Activated gamma-delta T cell treated with anti-CD3 and anti-CD28 coated beads, Interleukin-2, amount 50 U/mL, for 16 hours (primary cell): ENCODE measurements at places on chromosomes 1 and 21.

DNA sequence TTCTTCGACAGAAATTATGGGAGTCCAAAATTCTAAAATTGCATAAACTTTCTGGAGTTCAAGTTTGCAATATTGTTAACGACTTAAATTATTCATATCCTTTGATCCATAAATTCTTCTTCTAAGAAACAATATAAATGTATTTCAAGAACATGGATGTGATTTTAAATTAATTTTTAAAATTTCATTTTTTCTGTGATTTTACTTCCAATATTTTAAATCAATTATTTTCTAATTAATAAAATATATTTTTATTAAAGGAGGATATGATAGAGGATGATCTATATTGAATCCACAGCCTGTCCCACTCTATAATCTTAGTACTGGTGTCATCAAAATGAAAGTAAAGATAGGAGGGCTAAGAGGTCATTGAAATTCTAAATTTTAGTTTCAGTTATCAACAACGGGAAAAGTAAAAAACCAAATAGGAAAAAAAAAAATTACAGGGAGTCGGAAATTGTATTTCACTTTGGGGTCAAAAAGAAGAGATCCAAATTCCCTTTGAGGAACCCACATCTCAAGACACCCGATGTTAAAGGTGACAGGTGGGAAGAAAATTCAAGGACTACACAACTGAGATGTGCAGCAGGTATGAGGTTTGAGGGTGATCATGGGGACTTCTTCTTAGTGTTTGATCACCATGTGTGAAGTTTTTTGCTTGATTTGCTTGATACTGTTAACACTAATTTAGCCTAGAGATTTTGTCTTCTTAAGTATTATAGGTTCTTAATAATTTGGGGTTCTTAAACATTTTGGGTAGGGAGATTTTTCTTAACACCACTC lies 154.8 kb upstream of the RGS18 start:
- DNase-seq, result no peak

GRCh38 chr1:46247436-46248121 lies at the start of gene RAD54L:
Gene RAD54L, plus strand, starts transcription at chr1:46247763. Its CDS starts 643 bp downstream, at chr1:46248406.
- DNase-seq, result peak; percentile 93

DNA sequence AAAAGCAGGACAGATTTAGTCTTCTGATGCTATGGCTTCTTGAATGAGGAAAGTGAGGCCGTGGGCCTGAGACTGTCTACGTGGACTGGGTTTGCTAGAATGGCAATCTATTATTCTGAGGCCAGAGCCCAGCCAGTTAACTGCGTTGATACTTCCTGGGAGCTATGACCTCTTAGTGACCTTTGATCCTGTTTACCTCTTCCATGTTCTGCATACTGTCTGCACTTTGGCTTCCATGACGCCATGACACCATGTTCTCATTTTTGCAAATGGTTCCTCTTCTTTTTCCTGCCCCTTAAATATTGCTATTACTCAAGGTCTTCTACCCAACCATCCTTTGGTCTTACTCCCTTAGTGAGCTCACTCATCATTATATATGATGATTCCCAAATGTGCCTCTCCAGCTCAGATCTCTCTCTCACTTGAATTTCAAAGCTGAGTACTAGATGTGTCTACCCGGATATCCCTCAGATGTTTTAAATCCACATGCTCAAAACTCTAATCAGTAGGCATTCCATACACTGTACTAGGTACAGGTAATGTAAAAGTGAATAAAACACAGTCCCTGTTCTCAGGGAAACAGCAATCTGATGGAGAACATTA lies 66.1 kb upstream of the ATP1A1 start:
- DNase-seq, result no peak

GRCh38 chr1:229127301-229127700 lies 143.6 kb upstream of the RAB4A start:
- DNase-seq, result no peak
